LHCN-M2 (cell line): ENCODE measurements at places on chromosomes 4 and X. TPM values are rescaled to one million over a fixed set of nuclear protein-coding genes. Genes with fewer than 3 reads are reported as not detected.

- DNase-seq: no peak
Measured at GRCh38 chr4:172776203-172776861, 392.3 kb upstream of the GALNT7 start.

DNA sequence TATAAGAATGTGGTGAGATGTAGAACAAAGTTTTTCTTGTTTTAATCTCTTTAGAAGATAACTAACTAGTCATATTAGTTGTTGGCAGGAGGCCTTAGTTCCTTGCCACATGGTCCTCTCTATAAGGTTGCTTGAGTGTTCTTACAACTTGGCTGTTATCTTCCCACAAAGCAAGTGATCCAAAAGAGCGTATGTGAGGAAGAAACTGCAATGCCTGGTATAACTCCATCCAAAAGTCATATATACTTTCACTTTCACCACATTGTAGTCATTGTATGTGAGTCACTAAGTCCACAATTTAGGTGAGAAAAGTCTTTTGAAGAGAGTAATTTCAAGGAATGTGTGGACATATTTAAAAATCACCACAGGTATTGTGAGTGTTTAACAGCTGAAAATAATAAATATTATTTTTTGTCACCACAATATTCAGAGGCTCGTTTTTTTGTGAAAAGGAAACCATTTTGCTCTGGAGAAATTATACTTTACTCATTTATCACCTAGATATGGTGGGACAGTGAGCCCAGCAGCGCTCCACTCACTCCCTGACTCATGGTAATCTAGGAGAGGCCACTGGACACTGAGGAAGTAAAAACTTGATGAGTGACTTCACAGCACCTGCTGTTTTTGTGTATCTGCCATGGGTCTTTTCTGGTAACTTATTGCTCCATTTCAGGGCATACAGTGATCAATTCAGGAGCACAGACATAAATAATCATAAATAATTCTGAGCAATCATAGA lies 369.4 kb upstream of the NDST3 start:
- no peak for DNase-seq

- DNase-seq: no peak
Measured at GRCh38 chrX:20481632-20482031, 214.9 kb upstream of the RPS6KA3 start.

GRCh38 chr4:1318488-1319213 lies 28.4 kb upstream of the UVSSA start:
- DNase-seq: no peak

GRCh38 chr4:171565130-171565788 lies 247.9 kb upstream of the GALNTL6 start:
- DNase-seq: no peak

DNA sequence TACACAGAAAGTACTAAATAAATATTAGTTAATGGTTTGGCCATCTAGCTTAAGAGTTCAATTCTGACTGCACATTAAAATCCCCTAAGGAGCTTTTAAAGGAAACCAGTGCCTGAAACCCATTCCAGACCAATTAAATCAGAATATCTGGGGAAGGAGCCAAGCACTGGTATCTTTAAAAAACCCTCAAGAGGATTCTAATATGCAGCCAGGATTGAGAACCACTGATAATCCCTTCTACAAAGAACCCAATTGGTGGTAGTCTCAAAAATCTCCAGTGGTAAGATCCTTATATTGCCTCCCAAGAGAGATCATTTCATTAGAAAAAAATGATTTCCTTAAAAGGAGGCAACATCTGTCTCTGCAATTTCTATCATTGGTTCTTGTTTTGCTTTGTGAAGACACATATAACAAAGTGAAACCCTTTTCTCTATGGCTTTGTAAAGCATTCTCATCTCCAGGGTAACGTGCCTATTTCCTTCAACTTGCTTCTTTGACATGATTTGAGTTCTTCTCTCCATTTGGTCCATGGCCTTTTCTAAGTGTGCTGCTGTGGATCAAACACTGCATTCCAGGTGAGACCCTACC lies 3.5 kb downstream of the GPR34 start:
- peak; percentile 41 for DNase-seq

DNA sequence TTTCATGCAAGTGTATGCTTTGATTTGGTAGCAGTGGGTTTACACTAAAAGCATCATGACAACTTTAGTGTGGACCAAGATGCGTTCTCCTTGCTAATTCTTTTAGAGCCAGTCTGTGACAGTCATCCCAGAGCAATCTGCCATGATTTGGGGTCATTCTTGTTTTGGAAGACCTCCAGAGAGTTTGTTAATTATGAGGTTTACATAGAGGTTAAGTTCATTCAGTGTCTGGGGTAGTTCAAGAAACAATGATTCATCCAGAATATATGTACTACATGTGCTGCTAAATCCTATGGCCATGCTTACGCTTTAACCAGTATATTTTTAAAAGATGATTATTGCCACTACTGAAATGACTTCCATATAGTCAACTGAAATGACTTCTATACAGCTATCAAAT lies 328.5 kb upstream of the AGA start:
- no peak for DNase-seq

GRCh38 chrX:8755116-8755515 lies 23.2 kb upstream of the ANOS1 start:
- DNase-seq: no peak

- no peak for DNase-seq
Measured at GRCh38 chr4:188412499-188412898, 273.3 kb downstream of the TRIML1 start.

DNA sequence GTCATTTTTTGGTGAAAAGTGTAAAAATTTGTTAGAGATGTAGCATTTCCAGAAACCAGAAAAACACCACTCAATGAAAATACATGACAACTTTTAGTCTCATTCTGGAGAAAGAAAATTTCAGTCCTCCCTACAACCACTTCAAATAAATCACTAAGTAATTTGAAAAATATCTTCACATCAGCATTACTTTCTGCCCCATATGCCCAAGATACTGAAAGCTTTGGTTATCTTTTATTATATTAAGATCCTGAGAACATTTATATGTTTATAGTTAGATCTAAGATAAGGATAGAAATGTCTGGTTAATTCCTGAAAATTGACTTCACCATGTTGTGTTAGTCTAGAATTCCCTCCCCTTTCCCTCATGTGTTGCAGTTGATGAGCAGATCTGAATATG lies 119.0 kb downstream of the ADGRL3 start:
- DNase-seq: no peak

- peak; percentile 79 for DNase-seq
Measured at GRCh38 chr4:118865091-118865708, 23.5 kb upstream of the SYNPO2 start.

DNA sequence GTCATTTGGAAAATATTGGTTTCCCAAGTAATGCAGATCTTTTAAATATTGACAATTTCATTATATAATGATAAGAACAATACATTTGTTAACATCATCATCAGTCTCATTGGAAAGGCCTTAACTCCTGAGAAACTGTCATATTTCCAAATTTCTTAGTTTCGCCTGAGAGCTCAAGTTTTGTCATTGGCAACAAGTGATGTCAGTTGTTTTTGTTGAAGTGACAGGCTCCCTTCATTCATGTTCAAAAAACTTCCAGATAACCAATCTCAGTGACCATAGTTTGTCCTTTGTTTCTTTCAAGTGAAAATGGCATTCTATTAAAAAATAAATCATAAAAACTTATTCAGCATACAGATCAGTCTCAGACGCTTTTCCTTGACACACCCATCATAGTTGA lies 71.8 kb downstream of the HMGB2 start:
- no peak for DNase-seq

DNA sequence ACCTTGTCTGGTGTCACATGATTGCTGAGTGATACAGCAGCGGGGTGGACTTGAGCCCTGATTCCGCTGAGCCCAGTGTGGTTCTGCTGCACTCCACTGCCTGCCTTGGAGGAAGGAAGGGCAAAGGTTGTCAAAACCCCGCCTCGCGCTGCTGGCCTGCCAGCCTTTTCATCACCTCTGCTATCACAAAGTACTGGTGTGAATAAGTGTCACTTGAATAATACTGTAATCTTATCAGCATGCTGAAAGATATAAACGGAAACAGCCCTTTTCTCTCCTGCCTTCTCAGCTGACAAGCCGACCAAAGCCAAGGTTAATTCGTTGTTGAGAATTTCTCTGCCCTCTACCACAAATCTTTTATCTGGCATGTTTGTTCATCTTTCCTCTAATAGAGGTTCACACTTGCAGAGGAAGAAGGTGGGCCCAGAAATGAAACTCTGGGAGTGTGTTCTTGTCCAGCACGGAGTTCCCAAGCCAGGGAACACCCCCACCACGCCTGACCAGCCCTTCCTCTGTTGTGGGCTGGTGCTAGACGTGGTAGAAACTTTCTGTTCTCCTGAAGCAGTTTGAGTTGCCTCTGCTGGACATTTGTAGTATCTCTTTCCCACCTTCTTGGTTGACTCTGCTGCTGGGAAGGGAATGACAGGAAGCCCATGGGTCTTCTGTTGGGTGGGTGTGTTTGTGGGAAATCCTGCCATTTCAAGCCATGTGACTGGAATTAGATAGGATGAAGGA lies 21.5 kb downstream of the FHDC1 start:
- no peak for DNase-seq

DNA sequence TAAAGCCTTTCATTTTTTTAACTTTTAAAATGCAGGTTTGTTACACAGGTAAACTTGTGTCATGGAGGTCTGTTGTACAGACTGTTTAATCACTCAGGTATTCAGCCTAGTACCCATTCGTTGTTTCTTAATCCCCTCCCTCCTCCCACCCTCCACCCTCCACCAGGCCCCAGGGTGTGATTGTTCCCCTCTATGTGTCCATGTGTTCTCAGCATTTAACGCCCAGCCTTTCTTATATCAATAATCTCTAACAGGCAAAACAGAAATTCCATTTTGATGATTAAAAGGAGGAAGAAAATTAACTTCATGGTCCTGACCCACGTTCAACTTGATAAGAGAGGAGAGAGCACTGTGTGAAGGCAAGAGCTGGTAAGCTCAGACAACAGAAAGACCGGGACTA lies 75.1 kb downstream of the TSPAN5 start:
- no peak for DNase-seq

GRCh38 chrX:22952010-22952409 lies 47.8 kb upstream of the DDX53 start:
- peak; percentile 54 for DNase-seq

DNA sequence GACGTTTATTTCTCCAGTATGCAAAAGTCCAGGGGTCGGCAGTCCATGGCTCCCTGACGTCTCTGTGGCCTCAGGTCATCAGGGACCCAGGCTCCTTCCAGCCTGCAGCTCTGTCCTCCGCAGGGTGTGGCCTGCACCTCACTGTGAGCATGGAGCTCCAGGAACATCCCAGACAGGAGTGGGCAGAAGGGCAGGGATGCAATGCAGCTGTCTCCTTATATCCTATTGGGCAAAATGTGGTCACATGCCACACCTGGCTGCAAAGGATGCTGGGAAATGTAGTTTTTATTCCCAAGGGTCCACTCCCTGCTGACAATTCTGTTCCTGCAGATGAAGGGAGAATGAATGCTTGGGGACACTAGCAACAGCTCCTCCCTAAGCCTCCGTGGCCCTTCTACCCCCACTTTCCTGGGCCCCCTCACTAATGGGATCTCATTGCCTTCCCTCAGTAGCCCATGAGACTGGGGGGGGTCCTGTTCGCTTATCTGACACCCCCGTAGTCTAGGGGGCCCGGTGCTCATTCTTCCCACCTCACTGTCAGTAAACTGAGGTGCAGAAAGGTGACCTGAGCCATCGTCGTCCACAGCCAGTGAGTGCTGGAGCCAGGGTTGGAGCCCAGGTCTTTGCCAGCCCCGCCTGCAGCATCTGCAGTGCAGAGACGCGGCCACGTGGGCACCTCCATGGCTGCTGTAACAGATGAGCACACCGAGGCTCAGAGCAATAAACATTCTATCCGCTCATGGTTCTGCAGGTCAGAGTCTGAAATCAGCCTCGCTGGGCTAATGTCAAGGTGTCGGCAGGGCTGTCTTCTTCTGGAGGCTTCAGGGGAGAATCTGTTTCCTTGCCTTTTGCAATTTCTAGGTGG lies 5.9 kb upstream of the GRPEL1 start:
- peak; percentile 83 for DNase-seq

- DNase-seq: no peak
Measured at GRCh38 chr4:8285976-8286718, 16.6 kb downstream of the HTRA3 start.

GRCh38 chr4:2006956-2007653 lies 1.7 kb downstream of the NELFA start:
- DNase-seq: no peak

DNA sequence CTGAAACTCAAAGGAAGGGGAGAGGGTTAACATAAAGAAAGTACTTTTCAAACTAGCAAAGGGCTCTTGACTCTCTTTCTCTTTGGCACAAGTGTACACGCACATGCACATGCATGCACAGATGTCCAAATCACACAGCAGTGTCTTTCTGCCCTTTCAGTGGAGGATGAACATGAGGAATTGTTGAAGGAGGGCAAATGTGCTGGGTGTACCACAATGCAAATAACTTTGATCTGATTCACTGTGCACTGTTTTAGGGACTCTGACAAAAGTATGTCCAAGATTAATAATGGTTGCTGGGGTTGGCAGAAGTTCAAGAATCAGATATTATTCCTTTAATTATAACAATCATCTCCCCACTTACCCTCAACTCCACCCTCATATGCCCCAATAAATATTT lies 93.8 kb downstream of the GPC4 start:
- no peak for DNase-seq

GRCh38 chr4:146232131-146232722 lies 17.9 kb downstream of the REELD1 start:
- no peak for DNase-seq

DNA sequence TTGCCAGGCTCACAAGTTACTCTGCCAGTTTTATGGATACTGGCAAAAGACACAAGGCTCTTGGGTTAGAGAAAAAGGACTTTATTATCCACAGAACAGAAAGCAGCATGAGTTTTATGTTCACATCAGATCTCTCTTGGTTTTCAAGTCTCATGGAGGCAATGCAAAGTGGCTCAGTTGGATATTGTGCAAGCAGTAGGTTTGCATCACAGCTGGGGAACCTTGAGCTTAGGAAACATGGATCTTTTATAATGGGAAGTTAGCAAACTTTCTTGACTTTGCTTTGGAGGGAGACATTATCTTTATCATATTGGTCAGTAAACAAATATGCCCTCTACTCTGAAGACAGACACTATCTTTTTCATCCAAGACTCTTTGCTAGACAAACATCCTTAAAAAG lies 109.2 kb upstream of the GRPR start:
- DNase-seq: no peak

- no peak for DNase-seq
Measured at GRCh38 chr4:133544097-133544496, 395.0 kb downstream of the PCDH10 start.

Gene MGST2
- 5.0 and 9.9 TPM in 2 replicates for total RNA-seq

Gene SMIM10
- 6.4 and 7.4 TPM in 2 replicates for total RNA-seq

Gene MAGEB17
- 0.13 TPM in 1 of 2 replicates, not detected in the other for total RNA-seq

Gene CENPVL3
- 0.06 TPM in 2 replicates for total RNA-seq

Gene ITIH6
- total RNA-seq: not detected in 2 replicates

Gene TKTL2
- not detected in 2 replicates for total RNA-seq

Gene CACNA1F
- total RNA-seq: not detected in 2 replicates

Gene FNIP2
- total RNA-seq: 15.1 and 17.6 TPM in 2 replicates

Gene TNIP3
- 0.06 TPM in 1 of 2 replicates, not detected in the other for total RNA-seq

Gene ARHGAP36
- total RNA-seq: not detected in 2 replicates

Gene LPAR4
- 2.4 and 3.8 TPM in 2 replicates for total RNA-seq

Gene AKAP17A
- total RNA-seq: 29.3 and 31.5 TPM in 2 replicates

Gene PCDH18
- total RNA-seq: 13.4 and 16.6 TPM in 2 replicates

Gene EXOC1L
- not detected in 2 replicates for total RNA-seq
